Body of pancreas (tissue), 4 donors: ENCODE measurements at places on chromosomes 1 and 21.

DNA sequence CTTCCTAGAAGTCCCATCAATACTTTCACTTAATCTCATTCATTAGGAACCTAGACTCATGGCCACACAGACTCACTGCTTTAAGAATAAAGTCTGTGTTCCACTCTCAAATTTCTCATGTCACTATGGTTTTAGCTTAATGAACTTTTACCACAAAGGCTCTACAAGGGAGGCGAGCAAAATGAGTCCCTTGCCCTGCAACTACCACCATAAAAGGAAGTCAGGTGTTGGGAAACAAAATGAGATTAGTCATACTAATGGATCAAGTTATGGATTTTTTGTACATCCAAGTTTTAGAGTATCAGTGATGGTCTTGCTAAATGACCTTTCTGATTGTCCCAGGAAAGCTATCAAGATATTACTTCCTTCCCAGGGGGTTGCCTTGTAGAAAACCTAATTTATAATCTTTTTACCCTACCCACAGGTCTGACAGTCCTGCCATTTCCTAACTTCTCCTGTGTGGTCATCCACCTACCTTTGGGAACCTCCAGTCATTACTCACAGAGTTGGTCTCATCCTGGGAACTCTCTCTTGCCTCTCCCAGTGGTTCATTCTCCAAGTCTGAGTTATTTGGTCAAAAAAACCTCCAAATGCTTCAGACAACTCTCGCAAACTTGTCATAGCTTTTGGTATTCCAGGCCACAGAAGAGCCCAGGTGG, 51.8 kb upstream of the SLC16A1 start:
- DNase-seq, result no peak

DNA sequence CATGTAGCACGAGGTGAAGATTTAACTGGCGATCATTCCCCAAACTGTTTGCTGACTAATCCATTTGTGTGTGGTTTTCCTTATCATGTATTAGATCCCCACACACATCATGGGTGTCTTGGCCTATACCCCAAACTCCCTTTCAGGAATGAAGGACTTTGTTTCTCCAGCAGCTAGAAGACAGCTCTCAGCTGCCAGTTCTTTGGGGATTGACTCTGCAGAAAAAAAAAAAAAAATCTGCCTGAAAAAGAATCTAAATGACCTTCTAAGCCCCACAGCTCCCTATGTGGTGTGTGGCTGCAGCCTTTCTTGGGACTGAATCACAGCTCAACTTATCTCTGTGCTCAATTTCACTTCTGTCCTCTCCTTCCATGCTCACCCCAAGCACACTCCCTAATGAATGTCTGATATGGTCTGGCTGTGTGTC, 256.3 kb upstream of the DUSP10 start:
- DNase-seq, result no peak

DNA sequence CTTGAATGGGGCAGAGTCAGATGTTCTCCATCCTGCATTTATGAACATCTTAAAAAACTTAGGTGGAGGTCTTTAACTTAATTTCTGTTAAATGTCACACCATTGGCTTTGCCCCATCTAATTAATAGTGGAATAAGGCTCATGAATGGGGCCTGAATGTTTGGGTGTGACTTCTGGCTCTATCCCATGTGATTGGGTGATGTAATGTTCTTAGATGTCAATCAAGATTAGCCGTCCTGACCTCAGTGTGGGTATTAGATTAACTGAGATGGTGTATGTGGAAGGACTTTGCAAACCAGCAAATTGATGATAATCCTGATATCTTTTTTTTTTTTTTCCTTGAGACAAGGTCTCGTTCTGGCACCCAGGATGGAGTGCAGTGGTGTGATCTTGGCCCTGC, 38.1 kb downstream of the C1orf21 start:
- no peak for DNase-seq

DNA sequence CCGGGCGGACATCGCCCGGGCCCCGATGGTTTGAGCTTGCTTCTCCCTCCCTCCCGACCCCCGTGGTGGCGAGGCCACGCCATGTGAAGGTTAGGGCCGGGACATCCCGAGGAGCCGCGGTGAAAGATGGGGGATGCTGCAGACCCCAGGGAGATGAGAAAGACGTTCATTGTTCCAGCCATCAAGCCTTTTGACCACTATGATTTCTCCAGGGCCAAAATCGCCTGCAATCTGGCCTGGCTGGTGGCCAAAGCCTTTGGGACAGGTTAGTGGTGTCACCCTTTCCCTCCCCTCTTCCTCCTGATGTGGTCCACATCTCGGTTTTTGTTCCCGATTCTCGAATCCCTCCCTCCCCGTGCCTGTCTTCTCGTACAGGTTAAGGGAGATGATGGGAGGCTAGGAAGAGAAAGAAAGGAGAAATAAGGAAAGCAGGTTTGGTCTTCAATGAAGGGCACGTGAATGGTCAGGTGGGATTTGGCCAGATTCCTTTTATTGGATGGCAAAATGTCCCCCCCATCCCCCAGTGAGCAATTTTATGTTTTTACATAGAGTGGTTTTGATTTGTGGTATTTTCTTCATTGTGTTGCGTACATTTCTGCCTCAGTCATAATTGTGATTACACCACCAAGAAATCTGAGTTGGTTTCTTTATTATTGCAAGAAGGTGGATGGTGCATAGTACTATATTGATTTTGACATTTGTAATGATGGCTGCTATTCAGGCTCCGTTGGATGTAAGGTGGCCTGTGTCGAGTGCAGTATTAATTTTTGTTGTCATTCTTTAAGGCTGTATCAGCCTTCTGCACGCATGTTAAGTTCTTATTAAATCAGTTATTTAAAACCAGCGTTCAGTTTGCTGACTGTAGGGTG, 1.2 kb downstream of the CAMSAP2 start:
- peak; percentile 16 for DNase-seq

DNA sequence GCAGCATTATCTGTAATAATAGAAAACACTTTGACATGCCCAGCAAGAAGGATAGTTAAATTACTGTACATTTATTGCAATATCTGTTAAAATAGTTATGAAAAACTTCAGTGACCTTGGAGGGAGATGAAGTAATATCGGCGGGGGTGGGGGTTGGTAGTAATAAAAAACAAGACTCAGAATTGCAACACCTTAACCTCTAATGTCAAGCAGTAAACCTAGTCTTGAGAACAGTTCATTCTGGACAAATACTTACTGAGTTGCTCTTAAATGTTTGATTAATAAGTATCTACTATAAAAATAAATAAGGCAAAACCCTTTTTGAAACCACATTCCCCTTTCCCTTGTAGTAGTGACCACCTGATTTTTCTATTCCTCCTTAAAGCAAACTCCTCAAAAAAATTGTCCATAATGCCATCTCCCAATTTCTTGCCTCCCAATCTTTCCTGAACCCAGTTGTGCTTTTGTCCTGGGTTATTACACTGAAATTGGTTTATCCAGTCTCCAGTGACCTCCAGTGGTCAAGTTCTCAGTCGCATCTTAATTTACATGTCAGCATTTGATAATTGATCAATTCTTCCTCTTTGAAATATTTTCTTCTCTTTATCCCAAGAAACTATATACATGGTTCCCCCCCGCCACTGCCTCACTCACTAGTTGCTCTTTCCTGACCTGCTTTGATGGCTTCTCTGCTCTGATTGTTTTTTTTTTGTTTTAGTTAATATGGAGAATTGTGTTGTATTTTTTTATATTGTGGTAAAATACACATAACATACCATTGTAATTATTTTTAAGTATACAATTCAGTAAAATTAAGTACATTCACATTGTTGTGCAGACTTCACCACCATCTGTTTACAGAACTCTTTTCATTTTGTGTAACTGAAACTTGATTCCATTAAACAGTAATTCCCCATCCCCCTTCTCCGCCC, 36.8 kb downstream of the RAP1A start:
- DNase-seq, result peak; percentile 25

DNA sequence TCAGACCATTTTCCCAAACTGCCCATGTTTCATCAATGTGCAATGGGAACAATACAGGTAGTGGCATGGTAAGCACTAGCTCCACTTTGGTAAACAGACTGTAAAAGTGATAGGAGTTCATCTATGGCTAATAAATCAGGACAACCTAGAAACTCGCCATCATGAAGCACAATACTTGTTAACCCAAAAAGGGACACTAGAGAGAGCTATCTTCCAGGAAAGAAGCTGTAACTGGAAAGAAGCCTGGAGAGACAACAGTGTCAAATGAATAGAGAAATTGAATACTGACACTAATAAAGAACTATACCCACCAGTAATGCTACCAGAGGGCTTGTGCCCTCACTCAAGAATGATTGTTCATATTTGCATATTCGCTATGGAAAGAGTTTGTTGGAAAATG, 164.7 kb upstream of the RGS18 start:
- DNase-seq, result no peak

DNA sequence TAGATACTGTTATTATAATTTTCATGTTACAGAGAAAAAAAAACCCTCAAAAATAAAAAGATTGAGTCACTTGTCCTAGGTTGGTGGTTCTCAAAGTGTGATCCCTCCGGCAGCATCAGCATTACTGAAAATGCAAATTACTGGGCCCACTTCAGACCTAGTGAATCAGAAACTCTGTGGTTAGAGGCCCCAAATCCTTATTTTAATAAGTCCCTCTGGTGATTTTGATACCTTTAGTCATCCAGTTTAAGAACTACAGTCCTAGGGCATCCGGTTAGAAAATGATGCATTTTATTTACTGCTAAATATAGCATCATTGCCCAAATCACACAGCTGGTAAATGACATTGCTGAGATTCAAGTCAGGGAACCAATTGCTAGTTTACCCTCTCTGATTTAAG, 203.7 kb upstream of the RUNX1 start:
- DNase-seq, result no peak

GRCh38 chr1:86169625-86170024, 13.1 kb upstream of the COL24A1 start:
- no peak for DNase-seq

DNA sequence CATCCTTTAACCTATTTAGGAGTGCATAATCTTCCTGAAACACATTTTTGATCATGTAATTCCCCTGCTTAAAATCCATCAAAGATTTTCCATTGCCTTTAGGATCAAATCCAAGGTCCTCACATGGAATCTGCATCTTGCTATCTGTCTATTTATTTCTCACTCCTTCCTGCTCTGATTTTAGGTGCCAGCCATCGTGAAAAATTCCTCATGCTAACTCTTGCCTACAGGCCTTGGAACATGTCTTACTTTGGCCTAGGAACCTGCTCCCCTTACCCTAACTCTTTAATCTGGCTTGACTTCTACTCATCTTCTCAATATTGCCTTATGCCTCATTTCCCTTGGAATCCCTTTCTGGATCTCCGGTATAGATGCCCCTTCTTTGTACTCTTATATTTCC, 1074.3 kb downstream of the TTLL7 start:
- DNase-seq, result no peak

DNA sequence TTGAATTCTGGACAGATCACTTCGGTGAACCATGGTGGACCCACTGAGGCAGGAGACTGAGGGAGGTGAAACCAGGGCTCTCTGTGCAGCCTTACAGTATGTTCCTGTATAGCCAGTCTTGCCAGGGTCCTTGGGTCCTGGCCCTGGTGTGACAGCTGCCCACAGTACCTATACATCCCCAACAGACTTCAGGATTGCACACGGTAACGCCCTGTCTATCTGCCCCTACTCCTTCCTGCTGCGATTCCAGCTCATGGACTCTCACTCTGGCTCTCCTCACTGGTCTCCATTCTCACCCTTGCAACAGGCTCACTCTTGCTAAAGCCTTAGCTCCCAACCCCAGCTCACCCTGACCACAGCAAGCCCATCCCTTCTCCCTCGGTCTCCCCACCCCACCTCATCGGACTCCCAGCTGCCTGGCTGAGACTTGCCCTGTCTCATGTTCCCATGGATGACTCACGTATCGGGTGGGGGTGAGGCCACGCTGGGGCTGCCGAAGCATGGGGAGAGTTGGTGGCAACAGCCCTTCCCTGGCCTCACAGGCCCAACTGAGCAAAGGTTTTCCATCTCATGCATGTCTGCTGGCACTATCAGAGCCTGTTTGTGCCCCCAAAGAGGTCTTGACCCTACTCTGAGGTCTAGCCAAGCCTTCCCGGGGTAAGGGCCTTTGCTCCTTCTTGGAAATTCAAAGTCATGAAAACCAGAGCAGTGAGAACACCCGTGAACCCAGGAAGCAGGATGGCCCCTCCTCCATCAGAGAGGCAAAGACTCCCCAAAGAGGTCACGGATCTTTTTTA, 7.1 kb downstream of the PHLDA3 start:
- peak; percentile 47 for DNase-seq

- DNase-seq, result no peak
Measured at GRCh38 chr1:223756806-223757700, 44.7 kb downstream of the CAPN2 start.

GRCh38 chr1:65209005-65209885, 61.2 kb downstream of the AK4 start:
- DNase-seq, result peak; percentile 17

- no peak for DNase-seq
Measured at GRCh38 chr1:193417945-193418744, 231.7 kb upstream of the B3GALT2 start.
